CD4-positive, alpha-beta T cell treated with Interleukin-12 subunit alpha and Interleukin-12 subunit beta, for 1 hour (primary cell): ENCODE measurements at places on chromosomes 3 and 15.

DNA sequence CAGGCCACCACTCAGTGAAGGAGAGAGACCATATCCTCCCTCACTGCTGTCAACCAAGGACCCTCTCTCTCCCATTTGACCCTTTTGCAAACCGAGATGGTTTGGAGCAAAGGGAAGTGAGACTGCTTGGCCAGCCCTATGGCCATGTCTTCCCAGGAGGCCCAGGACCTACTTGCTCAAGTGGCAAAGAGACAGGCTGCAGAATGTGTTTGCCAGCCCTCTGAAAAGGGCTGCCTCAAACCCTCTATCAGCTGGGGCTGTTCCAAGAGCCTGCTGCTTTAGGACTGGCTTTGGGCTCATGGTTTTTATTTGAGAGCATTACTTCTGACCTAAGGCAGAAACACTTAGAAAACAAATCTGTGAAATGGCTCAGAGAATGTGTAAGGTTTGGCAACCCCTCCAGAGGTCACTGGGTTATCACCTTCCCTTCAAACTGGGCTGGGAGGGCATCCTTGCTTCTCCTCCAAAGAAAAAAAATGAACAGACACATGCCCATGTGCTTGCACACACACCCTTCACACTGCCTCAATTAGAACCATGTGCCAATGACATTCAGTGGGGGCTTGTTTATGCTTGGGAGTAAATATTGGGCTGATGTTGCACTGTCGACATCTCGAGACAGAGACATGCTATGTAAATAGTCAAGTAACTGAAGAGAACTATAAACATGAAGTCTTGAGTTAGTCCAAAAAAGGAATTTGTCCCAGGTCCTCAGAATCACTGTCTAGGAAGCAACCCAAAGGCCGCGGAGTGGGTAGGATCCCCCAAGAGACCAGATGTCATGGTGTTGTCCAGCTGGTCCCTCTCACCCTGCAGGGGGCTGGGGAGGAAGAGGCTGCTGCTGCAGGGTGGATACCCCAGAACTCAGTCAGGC is 49.8 kb upstream of the CTDSPL start:
- DNase-seq: no peak

- no peak for DNase-seq
Observed at GRCh38 chr3:110493438-110494092, 578.1 kb upstream of the NECTIN3 start.

- DNase-seq: no peak
Observed at GRCh38 chr3:146550743-146551510, 6.5 kb upstream of the PLSCR1 start.

DNA sequence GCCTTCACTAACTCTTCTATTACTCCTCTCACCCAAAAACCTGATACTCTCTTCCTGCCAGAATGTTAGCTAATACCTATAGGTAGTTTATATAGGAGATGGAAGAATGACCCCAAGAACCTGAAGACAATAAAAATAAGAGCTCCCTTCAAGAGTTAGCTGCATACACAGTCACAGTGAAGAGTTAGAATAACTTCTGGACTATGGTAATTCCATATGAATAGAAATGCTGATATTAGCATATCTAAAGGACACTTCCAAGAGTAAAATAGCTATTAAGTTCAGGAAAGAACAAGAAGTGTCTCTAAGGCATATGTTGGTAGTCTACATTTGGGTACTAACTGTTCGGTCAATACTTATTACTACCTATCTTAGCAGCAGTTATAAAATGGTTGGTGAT is 134.2 kb downstream of the VGLL3 start:
- DNase-seq: no peak

DNA sequence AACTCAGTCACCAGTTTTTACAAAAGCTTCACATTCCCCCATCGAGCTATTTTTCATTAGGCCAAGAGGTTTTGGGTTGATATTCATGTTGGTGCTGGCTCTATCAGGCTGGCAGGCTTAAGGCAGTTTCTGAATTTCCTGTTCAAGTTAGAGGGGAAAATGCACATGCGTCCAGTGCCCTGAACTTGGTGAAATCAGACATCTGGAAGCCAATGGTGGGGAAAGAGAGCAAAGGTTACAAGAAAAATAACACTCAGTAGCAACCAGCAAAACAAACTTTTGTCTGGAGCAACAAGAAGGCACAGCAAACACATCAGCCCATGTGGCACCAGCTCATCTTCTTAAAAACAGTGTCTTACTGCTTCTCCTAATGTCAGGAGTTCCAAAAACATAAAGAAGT is 155.6 kb upstream of the TSC22D2 start:
- no peak for DNase-seq

DNA sequence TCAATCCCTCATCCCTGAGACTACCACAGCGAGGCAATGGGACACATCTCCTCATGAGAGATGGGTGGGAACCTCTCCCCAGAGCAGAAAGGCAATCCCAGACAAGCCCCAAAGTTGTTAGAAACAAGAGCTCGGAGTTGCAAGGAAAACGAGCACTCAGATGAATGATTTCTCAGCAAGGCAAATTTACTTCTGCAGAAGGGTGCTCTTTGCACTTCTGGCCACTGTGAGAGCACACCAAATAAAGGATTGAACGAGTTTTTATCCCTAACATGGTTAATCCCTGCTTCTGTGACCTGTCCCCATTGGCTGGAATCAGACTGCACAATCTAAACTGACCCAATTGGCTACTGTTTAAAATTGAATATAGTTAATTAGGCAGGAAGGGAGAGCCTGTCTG is 339.1 kb upstream of the POU1F1 start:
- no peak for DNase-seq

- DNase-seq: no peak
Observed at GRCh38 chr3:73094951-73095350, 33.5 kb downstream of the EBLN2 start.

DNA sequence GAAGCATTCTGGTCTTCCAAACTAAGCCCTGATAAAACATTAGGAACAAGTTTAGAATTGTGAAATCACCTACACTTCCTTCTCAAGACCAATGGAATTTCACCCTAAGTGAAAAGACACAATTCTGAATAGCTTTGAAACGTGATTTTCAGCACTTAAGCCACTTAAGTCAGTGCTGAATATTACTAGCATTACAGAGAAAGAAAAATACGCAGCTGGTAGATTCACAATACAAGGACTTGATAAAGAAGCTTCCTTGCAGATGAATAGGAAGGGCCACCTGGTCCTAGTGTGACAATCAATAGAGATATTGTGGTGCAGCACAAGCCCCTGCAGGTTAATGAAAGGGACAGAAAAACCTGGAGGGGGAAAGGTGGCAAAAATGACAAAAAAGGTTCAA is 353.1 kb upstream of the ALCAM start:
- no peak for DNase-seq
